ENCODE measurements at places on chromosomes 1 and 21.

GRCh38 chr21:44088401-44088780, 18.8 kb upstream of the PWP2 start:
- no peak for DNase-seq

- DNase-seq = no peak
Measured at GRCh38 chr1:45643978-45644377, 20.1 kb upstream of the CCDC17 start.

DNA sequence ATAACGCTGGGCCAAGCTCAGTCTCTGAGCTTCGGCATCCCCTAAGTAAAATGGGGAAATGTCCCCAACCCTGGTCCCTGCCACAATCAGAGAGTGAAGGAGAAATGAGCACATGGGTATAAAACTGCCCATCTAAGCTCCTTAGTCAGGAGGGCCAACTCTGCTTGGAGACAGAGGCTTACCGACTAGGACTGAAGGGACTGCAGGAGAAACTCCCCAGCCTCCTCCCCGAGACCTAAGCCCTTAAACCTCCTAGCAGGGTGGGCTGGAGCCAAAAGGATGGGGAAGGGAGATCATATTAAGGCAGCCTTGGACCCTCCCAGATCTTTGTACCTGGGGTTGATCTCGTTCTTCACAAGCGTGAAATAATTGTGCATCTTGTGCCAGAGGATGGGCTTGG, 5.5 kb downstream of the ETNK2 start:
- no peak for DNase-seq

DNA sequence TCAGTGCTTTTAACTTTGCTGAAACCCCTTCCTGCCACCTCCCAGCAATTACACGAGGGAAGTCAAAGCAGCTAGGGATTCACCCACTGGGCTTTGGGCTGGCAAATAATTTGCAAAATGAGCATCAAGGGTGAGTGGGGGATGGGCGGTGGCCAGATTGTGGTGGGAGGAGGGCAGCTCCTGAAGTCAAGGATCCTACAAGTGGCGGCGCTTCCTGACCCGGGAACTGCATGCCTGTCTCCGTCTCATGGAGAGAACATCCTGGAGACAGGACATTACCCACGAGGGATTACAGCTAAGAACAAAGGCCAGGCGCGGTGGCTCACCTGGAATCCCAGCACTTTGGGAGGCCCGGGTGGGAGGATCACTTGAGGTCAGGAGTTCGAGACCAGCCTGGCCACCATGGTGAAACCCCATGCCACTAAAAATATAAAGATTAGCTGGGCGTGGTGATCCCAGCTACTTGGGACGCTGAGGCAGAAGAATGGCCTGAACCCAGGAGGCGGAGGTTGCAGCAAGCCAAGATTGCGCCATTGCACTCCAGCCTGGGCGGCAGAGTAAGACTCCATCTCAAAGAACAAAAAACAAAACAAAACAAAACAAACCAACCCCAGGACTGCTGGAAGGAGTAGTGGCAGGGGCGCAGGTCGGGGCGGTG, 12.9 kb downstream of the TTC34 start:
- DNase-seq = no peak

DNA sequence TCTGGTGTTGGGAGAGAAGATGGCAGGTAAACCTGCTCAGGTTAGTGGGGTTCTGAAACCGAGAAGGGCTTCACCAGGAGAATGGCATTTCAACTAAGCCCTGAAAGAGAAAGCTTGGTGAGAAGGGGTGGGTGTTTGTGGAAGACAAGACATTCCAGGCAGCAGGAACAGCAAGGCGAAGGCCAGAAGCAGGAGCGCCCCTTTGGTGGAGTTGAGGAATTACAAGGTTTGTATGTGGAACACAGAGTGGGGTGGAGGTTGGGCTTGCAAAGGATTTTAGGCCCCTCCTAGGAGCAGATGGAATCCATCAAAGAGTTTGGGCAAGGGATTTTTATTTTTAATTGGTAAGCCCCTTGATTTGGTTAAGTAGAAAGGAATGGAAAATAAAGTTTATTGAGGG, 24.8 kb upstream of the ELOA start:
- DNase-seq = no peak

DNA sequence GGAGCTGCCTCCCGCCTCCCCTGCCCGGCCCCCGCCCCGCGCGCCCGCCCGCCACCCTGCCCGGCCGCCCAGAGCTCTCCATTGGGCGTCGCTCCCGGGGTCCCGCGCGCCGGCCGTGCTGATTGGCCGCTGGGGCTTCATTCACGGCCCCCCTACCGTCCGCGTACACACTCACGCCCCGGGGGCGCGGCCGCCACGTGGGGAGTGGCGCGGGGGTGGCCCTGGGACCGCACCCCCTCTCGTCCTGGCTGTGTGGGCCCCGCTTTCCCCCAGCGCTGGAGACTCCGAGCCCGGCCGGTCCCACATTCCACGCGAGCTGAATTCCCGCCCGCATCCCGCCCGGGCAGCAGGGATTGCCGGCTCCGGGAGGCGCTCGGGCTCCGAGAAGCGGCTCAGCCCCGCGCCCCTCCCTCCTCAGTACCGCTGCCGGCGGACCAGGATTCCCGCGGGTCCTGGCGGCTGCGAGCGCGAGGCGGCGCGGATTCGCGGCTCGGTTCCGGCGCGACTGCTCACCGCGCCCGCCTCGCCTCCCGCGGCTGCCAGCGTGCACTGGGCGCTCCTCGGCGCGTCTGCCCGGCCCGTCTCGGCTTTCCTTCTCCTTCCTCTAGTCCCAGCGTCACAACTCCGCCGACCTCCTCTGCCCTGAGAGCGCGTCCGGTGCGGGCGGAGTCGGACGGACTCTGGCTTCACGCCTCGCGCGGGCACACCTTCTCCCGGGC, 450 bp upstream of the POU3F1 start:
- DNase-seq = peak; percentile 78

DNA sequence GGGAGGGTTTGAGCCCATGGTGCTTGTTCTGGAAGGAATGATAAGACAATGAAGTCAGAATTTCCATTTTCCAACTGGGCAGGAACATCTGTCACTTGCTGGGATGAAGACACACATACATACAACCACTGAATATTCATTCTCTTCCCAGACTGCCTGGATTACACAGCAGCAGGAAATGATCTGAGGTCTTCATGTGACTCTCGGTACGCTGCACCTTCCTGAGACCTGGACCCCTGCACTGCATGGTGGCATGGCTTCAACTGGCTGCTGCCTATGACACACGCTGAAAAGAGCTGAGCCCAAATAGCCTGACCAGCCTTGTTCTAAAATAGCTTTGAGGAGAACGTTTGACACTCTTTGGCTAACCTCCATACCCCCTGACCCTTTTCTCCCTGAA, 150.6 kb downstream of the GABPA start:
- no peak for DNase-seq

DNA sequence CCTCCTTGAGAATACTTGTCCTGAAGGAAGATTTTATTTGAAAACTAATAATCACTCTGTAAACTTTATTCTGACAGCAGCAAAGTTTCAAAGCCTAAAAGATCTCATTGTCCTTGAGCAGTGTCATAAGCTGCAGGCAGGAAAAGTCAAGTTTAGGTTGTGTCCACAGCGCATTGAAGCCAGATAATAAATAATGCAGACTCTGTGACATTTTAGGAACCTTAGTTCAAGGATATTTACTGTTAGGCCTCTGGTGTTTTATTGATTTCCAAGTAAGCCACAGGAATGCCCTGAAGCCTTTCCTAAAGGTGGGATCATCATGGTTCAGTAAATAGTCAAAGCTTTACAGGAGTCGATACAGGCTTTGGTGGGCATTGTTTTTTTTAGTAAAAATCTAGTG, 356.4 kb upstream of the SGIP1 start:
- no peak for DNase-seq

- no peak for DNase-seq
Measured at GRCh38 chr1:47214549-47214948, 17.5 kb downstream of the TAL1 start.

DNA sequence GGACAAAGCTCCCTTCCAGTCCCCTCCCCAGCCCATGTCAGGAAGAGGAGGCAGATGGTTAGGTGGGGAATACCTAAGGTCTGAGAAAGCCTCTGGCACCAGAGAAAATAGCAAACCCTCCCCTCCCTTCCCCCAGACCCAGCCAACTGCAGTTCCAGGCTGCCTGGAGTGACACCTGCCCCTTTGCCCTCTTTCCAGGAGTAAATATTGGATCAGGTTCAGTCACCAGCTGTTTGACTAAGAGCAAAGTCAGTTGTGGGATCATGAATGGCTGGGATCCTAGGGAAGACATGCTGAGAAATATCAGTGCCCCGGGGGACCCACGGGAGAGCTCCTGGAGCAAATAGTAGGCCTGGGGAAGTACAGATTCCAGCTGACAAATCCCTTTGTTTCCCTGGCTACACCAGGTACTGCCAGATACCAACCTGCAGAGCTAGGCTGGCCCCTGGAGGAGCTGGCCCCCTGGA, 12.2 kb upstream of the CDK18 start:
- DNase-seq = no peak

DNA sequence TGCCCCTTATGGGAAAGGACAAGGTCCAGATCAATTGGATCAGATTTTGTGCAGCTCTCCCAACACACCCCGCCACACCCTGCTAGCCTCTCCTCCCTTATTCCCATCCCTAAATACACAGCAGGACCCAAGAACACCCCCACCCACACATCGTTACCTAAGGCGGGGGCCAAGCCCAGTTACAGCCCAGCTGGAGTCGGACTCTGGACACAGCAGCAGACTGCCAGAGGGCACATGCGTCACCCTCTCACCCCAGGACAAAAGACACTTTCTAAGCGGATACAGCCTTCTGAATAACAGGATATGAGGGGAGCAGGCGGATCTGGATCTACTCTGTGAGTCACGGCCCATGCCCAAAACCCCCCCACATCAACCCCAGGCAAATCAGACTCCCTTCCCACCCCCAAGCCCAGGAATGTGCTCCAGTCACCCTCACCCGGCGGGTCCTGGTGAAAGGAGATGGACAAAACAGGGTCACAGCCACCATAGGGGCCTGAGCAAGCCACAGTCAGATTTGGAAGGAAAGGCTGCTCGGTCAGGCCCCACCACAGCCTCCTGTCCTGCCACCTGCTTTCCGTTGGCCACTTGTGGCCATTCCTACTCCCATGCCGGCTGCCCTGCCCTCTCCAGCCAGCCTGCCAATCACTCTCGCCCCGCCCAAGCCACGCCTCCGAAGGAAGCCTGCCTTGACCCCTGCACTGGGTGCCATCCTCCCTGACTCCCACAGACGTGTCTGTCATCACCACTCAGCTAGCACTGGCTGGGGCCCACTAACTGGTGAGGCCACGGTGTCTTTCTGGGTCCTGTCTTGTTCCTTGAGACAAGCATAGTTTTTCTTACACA, 4.0 kb downstream of the S100A16 start:
- DNase-seq = no peak

- no peak for DNase-seq
Measured at GRCh38 chr1:1898246-1898933, 7.5 kb upstream of the GNB1 start.

GRCh38 chr1:44812822-44813543, 4.7 kb downstream of the BTBD19 start:
- no peak for DNase-seq

GRCh38 chr1:2875707-2876561, 74.4 kb upstream of the TTC34 start:
- DNase-seq = no peak

- DNase-seq = no peak
Measured at GRCh38 chr1:93331412-93331811, 14.3 kb upstream of the DR1 start.

GRCh38 chr1:62727656-62728407, 39.6 kb upstream of the DOCK7 start:
- no peak for DNase-seq

GRCh38 chr1:108096089-108096488, 104.1 kb downstream of the SLC25A24 start:
- DNase-seq = no peak

DNA sequence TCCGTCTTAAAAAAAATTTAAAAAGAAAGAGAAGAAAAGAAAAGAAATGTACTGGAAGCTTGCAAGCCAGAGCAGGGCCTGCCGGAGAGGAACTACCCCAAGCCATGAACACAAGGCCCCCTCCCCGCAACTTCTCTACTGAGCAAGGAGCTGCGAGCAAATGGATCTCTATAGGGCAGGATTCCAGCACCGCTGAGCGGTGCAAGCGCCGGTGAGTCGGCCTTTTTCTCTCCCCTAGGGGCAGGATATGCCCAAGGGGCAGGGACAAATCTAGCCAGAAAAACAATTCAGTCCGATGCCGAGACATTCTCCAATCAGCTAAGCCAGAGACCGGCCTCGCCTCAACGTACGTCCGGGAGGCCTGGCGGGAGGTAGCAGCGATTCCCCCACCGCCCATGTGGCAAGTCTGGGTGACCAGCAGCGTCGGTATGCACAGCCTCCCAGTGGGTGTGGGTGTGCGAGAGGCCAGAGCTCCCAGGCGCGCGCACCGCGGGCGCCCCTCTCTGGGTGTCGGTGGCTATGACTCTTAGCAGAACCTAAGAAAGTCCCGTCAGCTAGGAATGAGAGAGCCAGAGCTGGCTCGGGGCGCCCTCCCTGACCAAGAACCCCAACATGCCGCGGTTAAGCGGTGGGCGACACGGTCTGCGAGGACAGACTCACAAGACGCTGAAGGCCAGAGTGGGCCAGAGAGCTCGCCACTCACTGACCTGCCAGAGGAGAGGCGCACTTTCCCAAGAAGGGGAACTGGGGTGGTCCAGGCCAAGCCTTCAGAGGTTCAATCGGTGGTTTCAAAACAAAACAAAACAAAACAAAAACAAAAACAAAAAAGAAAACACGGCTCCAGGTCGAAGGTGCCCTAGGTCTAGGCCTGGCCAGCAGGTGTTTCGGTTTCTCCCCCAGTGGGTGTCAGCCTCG, 1.9 kb downstream of the CSMD2 start:
- DNase-seq = no peak

- no peak for DNase-seq
Measured at GRCh38 chr1:110440877-110441276, 10.1 kb upstream of the PROK1 start.

- DNase-seq = no peak
Measured at GRCh38 chr1:161073474-161074121, 3.9 kb upstream of the ARHGAP30 start.

- DNase-seq = no peak
Measured at GRCh38 chr1:13816016-13816760, 116.2 kb downstream of the PRDM2 start.

- no peak for DNase-seq
Measured at GRCh38 chr1:26517766-26518049, 11.9 kb upstream of the RPS6KA1 start.

- DNase-seq = no peak
Measured at GRCh38 chr1:172628401-172628800, 30.5 kb upstream of the FASLG start.

Data from T-helper 17 cell (primary cell).